ENCODE measurements at places on chromosomes 5 and 9.

DNA sequence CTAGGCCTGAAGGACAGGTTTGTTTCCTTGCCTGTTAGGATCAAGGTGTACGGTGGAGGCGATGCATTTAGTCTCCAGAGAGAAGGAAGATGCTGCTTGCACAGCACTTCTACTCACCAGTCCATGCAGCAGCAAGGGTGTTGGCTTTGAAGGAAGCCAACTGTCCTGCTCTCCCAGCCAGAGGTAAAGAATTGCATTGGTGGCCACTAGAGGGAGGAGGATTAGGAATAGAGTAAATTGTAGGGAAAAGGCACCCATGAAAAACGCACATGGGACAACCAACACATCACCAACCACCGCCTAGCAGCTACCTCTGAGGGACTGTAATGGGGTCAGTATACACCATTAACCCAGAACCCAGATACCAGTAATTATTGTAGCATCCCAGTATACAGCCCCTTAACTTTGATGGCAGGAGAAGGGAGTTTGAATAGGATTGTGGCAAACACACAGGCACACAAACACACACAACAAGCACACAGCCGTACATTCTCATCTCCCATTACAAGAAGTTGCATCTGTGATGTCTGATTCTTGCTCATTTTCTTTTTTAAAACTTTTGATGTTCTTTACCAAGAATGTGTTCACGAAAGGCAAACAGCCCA lies 267.7 kb downstream of the ADAMTS6 start:
- DNase-seq, result no peak

DNA sequence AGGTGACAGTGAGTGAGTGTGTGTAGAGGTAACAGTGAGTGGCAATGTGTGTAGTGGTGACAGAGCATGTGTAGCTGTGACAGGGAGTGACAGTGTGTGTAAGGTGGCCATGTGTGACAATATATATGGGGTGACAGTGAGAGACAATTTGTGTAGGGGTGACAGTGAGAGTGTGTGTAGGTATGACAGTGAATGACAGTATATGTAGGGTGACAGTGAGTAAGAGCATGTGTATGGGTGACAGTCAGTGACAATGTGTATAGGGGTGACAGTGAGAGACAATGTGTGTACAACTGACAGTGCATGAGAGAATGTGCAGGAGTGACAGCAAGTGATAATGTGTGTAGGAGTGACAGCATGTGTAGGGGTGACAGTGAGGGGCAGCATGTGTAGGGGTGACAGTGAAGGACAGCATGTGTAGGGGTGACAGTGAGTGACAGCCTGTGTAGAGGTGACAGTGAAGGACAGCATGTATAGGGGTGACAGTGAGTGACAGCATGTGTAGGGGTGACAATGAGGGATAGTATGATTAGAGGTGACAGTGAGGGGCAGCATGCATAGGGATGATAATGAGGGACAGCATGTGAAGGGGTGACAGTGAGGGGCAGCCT lies 10.1 kb upstream of the GAPT start:
- DNase-seq, result no peak

GRCh38 chr5:178527458-178528307 lies 62.5 kb downstream of the COL23A1 start:
- no peak for DNase-seq

GRCh38 chr9:35914301-35914807 lies 5.1 kb downstream of the SPAAR start:
- DNase-seq, result no peak

- no peak for DNase-seq
Measured at GRCh38 chr5:107464876-107465275, 205.9 kb downstream of the EFNA5 start.

DNA sequence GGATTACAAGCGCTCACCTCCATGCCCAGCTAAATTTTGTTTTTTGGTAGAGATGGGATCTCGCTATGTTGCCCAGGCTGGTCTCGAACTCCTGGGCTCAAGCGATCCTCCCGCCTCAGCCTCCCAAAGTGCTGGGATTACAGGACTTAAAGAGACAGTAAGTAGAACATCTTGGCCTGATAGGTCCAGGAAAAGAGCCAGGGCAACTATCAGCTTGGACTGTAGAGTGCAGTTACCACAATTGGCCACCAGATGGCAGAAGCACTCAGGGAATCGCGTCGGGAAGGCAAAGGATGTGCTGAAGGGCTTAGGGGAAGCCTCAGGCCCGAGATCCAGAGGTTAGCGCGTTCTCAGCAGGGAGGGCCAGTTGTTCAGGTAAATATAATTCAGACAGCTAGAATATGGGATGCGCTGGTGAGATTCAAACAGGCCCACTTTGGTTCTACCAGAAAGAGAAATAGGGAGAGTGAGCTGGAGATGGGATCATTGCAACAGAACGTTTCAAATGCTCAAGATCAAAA lies 21.5 kb downstream of the C9orf57 start:
- no peak for DNase-seq

DNA sequence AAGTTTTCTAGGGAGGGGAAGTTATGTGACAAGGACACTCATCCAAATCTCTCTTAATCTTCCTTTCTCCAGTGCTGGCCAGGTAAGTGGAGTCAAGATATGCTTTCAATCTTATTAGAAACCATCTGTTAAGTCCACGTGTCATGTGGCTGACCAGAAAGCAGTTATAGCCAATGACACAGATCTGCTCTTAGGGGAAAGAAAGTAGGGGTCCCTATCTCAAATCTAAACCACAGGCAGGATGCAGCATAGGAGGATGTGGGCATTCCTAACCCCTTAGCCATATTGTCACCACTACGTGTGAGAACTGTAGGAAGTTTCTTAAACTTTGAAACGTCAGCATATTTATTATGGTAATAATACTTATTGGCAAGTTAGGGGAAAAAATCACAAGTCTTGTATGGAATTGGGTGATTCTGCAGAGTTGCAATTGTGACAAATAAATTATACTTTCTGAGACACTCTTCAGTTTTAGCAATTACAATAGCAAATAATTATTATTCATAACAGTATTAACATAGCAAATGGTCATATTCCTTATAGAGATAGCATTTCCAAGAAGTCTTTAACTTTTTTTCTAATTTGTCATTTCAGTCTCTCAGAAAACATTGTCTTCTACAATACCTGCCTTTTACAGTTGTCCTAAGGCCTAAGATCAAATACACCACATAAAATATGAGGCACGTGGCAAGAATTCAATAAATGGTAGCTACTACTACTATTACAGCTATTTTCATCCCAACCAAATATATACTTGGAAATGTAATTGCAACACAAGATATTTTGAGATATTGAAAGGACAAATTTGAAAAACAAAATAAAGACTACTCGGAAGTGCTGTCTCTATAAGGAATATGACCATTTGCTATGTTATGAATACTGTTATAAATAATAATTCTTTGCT lies 236.9 kb downstream of the PDE4D start:
- DNase-seq, result no peak

DNA sequence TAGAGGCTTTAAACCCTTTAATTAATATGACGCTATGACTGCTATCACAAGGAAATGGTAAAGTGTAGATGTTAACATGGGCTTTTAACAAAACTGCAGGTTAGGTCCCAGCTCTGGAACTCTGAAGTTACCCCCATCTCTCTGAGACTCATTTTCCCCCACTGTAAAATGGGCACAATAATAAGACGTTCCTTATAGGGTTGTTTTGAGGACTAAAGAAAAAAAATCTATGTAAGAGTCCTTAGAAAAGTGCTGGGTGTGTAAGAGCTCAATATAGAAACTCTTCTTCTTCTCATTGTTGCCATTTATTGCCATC lies 45.8 kb upstream of the STK32A start:
- no peak for DNase-seq

- DNase-seq, result no peak
Measured at GRCh38 chr5:10594591-10595210, 30.8 kb downstream of the ANKRD33B start.

DNA sequence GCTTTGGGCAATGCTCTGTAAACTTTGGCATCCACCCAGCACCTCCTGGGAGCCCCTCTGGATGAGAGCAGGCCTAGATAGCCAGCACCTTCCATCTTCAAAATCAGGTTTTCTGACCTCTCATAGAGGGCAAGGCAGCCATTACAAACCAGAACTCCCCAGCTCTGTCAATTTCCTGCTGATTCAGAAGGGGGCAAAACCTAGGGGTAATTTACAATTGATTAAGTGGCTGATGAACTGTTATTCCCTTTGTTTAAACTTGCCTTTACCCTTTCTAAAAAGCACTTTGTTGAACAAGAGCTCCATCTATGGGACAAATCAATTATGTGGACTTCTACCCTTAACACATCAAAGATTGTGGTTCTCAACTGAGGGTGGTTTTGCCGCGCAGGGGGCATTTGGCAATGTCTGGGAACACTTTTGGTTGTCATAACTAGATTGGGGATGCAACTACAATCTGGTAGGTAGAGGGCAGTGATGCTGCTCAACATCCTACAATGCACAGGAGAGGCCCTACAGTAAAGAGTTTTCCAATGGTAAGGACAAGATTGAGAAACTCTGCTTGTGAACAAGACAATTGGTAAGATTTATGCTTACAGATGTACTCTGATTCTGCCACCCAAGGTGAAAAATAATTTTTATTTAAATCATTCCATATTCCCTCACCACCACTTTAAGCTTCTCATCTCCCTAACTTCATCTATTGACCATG lies 184.1 kb downstream of the MARCHF11 start:
- peak; percentile 20 for DNase-seq

GRCh38 chr5:151757233-151758140 lies 944 bp downstream of the ATOX1 start:
- no peak for DNase-seq

DNA sequence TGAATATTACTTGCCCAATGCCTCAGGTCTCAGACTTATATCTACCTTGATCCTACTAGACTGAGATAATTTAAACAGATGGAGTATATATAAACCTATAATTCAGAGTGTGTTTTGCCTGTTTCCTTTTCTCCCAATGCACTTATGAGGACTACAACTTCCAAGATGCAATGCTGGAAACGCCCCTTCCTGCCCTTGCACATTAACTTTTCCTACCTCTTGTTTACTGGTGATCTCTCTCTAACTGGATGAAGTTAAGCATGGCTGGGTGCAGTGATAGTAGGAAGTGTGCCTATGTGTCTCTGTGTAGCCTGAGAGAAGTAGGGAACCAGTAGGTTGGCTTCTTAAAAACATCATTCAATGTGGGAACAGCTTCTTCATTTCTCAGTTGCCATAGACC lies 115.2 kb downstream of the SVEP1 start:
- no peak for DNase-seq

DNA sequence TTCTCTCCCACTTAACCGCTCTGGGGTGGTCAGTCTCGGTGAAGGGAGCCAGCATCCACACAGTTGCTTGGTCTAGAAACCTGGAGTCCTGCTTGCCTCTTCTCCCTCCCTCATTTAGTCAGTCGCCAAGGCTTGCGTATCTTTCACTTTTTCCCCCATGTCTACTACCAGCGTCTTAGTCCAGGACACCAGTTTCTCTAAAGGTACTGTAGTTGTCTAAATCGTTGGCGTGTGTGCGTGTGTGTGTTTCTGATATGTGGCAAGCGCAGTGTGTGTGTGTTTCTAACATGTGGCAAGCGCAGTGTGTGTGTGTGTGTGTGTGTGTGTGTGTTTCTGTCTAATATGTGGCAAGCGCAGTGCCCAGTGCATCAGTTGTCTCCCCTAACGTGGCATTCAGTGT lies 641 bp downstream of the ATP6V1G1 start:
- DNase-seq, result no peak

DNA sequence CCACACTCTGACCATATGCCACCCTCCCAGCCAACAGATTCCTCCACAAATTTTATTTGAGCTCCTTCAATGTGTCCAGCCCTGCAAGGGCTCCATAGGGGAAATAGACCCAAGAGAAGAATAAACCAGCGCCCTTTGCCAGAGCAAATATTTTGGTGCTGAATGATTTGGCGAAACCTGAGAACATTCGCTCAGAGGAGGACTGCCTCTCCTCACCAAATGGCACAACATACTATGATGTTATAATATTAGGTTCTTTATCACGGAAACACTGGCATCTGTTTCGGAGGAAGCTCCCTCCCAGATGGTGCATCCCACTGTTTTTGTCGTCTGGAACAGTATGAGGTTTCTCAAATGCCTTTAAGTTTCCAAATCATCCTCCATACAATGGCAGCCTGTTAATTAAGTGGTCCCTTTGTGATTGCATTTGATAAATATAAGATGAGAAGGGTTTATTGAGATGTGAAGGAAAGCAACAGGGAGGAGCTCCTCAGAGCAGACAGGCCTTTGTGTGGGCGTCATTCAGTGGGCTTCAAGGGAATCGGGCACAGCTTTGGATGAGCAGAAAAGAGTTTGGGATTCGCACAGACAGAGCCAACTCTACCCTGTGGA lies 139.1 kb upstream of the ADRA1B start:
- DNase-seq, result no peak

DNA sequence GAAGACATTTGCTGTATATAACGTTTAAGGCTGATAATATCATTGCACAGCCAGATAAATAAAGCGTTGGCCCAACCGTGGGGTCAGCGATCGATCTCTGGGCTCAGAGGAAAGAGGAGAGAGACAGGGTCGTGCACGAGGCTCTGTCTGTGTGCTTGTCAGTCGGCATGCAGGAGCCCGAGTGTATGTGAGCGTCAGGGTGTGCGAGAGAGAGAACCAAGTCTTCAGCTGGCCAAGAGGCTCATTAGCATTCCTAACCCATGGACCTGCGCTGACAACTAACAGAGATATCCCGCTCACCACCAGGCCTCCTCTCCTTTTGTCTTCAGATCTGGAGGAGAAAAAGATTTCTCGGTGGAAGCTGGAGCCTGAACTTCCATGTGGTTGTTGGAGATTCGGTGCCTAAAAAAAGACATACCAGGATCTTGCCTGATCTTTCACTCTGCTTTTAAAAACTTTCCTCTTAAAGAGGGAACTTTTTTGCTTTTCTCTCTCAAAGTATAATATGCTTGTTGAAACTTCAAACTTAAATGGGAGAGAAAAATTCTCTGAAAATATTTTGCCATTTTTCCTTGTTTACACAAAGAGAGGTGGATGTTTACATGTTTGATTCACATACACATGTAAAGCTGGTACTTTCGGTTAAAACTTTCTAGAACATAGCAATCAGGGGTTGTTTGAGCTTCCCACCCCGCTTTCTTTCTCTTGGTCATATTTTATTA lies 16.5 kb downstream of the NR2F1 start:
- no peak for DNase-seq

- no peak for DNase-seq
Measured at GRCh38 chr5:147509041-147509709, 693 bp downstream of the DPYSL3 start.

DNA sequence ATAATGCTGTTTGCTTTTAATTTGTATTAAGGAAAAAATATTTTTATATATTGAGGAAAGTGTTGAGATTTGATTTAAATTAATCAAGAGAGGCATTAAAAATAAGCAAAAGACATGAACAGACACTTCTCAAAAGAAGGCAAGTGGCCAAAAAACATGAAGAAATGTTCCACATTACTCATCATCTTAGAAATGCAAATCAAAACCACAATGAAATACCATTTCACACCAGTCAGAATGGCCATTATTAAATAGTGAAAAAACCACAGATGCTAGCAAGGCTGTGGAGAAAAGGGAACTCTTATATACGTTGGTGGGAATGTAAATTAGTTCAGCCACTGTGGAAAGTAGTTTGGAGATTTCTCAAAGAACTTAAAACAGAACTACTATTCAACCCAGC lies 45.9 kb downstream of the RANBP17 start:
- DNase-seq, result no peak

GRCh38 chr9:112110094-112110776 lies 64.9 kb downstream of the SUSD1 start:
- no peak for DNase-seq
